Panc1 (cell line): ENCODE measurements at places on chromosomes 16 and 17.
A peak's percentile ranks its signal among the peaks of the same experiment; 100 is the strongest.

DNA sequence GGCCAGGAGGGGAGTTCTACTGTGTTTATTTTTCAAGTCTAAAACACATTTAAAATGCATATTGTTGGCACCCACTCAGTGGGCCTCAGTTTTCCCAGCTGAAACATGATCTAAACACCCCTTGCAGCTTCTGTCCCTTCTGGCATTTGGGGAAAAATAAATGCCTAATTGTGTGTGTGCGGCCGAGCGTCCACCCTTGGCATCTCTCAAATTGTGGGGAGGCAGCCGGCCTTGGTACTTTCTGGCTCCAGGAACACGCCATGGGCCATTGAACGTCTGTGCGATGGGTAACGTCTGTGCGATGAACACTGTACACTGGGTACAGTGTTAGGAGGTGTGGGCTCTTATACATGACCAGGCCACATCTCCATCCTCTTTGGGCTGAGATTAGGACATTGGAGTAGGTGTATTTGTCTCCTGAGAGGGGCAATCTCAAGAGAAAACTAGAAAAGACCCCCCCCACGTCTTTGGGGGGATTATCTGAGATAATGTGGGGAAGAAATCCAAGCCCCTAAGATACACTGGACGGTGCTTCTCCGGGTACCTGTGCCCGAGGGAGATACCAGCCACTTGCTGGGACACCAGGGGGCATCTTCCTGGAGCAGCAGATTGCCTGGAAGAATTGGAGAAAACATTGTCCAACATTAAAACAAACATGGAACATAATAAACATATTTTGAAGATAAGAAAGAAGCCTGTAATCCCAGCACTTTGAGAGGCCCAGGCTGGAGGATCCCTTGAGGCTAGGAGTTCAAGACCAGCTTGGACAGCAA is 54.9 kb downstream of the RAB11FIP4 start:
- no peak for DNase-seq

GRCh38 chr16:11377154-11377553 is 31.9 kb downstream of the RMI2 start:
- DNase-seq = no peak

GRCh38 chr16:18792836-18793433 is 2.8 kb upstream of the RPS15A start:
- no peak for DNase-seq

DNA sequence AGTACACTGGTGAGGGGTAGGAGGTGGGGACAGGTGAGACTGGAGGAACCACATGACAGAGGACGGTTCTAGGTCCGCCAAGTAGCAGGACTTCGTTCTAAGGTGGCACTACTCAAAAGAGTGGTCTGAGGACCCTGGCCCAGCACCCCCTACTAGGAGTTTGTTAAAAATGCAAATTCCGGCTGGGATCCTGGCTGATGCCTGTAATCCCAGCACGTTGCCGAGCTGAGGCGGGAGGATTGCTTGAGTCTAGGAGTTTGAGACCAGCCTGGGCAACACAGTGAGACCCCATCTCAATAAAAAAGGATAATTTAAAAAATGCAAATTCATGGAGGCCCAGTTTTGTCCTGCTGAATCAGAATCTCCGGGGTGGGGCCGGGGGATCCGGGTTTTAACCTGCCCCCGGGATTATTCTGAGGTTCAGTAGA is 59.1 kb downstream of the WSB1 start:
- DNase-seq = no peak

- DNase-seq = peak; percentile 36
Observed at GRCh38 chr17:57107498-57108101, 22.6 kb downstream of the AKAP1 start.

GRCh38 chr16:56013962-56014552 is 138.9 kb upstream of the CES5A start:
- DNase-seq = no peak

DNA sequence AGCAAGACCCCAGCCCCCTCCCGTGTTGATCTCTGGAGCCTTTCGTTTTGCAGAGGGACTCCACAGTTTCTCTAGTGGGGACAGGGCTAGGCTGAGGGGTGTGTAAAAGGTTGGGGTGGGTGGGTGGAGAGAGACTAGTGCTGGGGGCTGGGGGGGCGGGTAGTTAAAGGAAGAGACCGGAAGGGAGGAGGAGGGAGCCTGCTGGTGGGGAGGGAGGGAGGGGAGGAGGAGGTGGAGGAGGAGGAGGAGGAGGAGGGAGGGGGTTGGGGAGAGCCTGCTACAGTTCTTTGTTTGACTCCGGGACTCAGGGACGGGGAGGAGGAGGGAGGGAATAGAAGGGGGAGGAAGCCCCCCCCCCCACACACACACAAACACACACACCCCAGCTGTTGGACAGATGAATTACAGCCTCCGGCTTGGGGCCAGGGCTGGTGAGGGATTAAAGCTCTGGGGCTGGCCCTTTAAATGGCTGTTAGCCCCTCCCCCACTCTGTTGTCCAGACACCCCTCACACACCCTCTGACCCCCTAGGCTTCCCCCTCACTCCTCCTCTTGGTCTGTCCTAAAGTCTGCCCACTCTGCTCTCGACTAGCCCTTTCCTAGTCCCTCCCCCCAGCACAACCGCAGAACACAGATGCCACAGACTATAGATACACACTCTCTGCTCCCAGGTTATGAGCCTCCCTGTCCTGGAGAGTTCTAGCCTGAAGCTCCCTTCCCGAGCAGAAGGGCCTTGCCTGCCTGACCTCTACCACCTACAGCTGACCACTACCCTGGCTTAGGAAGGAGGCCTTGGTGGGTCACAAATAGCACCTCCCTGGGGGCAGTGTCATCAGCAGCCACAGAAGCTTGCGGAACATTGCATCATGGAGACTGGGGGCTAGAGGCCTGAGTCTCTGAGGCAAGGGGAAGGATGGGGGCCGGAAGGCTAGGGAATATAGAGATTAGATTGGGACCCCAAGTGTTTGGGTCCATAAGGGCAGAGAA is 4.4 kb downstream of the KDM6B start:
- no peak for DNase-seq

DNA sequence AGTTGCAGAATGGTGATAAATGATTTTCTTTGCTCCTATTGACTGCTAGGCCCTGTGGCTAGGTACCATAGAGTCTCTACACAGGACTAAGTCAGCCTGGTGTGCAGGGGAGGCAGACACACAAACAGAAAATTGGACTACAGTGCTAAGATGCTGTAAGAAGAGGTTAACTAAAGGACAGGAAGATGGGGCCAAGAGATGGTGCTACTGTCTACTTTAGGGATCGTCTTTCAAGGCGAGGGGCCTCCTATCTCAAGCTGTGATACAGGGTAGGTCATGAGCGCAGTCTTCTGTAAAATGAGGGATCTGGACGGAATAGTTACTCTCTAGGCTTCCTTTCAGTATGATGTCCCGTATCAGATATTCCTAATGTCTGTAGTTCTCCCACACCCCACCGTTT is 817 bp downstream of the NME1 start:
- no peak for DNase-seq

GRCh38 chr16:30992931-30993816 is 8.2 kb downstream of the HSD3B7 start:
- no peak for DNase-seq

GRCh38 chr16:8108991-8109509 is 481.3 kb downstream of the TMEM114 start:
- DNase-seq = no peak
